Ascending aorta (tissue), 2 donors: ENCODE measurements at places on chromosomes 7 and 10. TPM values are rescaled to one million over a fixed set of nuclear protein-coding genes. Genes with fewer than 3 reads are reported as not detected.

Gene FFAR4
- total RNA-seq: not detected

Gene MPP7
- total RNA-seq: 43.9 TPM

Gene HGF
- total RNA-seq: 11.7 TPM

Gene HOGA1
- total RNA-seq: 2.6 TPM

Gene BEND7
- total RNA-seq: 6.9 TPM

Gene GNAT3
- not detected for total RNA-seq

Gene PNLIPRP1
- total RNA-seq: not detected

Gene FRAT1
- total RNA-seq: 5.2 TPM

Gene HABP2
- total RNA-seq: not detected

Gene CPA2
- total RNA-seq: not detected

Gene LMTK2
- 11.8 TPM for total RNA-seq

Gene PODXL
- total RNA-seq: 141 TPM

Gene IFIT5
- total RNA-seq: 3.3 TPM
